ENCODE measurements at places on chromosomes 6 and 20.

DNA sequence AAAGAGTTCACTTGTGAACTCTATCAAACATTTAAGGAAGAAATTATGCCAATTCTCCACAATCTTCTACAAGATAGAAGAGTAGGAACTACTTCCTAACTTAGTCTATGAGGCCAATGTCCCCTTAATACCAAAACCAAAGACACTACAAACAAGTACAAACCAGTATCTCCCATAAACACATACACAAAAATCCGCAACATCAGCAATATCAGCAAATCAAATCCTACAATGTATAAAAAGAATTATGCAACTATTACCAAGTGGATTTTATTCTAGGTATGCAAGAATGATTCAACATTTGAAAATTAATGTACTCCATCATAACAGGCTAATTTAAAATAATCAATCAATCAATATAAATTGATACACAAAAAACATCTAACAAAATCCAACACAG is 45.4 kb downstream of the SYCP2 start:
- DNase-seq = no peak

GRCh38 chr6:3533981-3534380 is 77.1 kb upstream of the SLC22A23 start:
- no peak for DNase-seq

DNA sequence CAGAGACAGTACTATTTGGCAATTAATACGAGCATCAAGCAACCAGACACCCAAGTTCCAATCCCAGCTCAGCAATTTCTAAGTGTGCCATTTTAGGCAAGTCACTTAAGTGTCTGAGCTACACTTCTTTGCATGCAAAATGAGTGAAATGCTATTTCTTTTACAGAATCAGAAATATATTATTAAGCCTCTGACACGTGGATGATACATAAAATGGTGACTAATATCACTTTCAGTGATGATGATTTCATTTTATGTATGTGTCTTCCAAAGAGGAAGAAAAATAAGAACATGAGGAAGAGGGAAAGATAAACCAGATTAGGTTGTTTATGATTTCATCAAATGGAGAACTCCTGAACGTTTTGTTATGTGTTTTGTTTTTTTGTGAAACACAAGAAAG is 158.6 kb downstream of the TSHZ2 start:
- DNase-seq = no peak

- no peak for DNase-seq
Measured at GRCh38 chr6:157596886-157597285, 215.9 kb downstream of the ZDHHC14 start.

- DNase-seq = no peak
Measured at GRCh38 chr6:64589961-64590360, 954.4 kb downstream of the PHF3 start.

DNA sequence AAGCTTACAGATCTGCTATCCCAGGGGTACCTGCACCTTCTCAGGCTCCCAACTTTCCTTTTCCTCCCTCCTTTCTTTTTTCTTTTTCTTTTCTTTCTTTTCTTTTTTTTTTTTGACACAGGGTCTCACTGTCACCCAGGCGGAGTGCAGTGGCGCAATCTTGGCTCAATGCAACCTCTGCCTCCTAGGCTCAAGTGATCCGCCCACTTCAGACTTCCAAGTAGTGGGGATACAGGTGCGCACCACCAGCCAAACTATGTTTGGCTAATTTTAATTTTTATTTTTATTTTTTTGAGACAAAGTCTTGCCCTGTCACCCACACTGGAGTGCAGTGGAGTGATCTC is 36.0 kb downstream of the PIM1 start:
- DNase-seq = no peak

DNA sequence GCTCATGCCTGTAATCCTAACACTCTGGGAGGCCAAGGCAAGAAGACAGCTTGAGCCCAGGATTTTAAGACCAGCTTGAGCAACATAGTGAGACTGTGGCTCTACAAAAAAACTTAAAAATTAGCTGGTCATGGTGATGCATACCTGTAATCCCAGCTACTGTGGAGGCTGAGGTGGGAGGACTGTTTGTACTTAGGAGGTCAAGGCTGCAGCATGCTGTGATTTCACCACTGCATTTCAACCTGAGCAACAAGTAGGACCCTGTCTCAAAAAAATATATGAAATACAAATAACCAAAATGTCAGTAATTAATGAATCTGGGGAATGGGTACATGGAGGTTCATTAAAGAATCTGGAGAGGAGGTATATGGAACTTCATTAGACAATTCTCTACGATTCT is 9.9 kb downstream of the FKBP5 start:
- no peak for DNase-seq

GRCh38 chr20:50932016-50932485 is 814 bp upstream of the ADNP start:
- no peak for DNase-seq

- no peak for DNase-seq
Measured at GRCh38 chr6:2688401-2689064, 62.2 kb downstream of the MYLK4 start.

DNA sequence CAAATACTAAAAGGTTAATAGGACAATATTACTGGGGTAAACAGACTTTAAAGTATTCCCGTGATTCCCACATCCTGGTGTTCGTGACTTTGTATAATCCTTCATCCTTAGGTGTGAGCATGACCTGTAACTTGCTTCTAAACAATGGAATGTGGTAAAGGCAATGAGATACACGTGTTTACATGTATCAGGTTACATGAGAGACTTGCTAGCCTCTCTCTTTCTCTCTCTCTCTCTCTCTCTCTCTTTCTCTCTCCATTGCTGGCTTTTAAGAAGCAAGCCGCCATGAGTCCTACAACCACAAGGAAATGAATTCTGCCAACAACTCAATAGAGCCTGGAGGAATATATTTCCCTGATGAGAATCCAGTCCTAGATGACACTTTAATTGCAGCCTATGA is 83.9 kb upstream of the LGSN start:
- no peak for DNase-seq

GRCh38 chr6:108684771-108685329 is 124.1 kb downstream of the FOXO3 start:
- DNase-seq = no peak

DNA sequence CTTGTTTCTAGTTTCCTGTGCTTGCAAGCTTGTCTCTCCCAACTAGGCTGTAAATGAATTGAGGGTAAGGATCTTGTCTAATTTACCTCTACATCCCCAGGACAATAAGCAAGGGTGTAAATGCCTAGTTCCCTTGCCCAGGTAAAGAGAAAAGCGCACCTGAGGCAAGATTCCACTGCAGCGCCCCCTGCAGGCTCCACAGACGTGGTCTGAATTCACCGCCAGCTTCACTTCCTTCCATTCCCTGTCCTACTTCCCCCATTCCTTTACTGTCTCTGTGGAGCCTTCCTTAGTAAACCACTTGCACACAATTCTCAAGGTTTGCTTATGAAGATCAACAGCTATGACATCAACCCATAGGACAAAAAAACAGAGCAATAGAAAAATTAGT is 42.3 kb downstream of the ANKEF1 start:
- DNase-seq = no peak

- no peak for DNase-seq
Measured at GRCh38 chr20:58755062-58755697, 62.6 kb downstream of the NPEPL1 start.

GRCh38 chr6:169175360-169175887 is 78.2 kb downstream of the THBS2 start:
- no peak for DNase-seq

DNA sequence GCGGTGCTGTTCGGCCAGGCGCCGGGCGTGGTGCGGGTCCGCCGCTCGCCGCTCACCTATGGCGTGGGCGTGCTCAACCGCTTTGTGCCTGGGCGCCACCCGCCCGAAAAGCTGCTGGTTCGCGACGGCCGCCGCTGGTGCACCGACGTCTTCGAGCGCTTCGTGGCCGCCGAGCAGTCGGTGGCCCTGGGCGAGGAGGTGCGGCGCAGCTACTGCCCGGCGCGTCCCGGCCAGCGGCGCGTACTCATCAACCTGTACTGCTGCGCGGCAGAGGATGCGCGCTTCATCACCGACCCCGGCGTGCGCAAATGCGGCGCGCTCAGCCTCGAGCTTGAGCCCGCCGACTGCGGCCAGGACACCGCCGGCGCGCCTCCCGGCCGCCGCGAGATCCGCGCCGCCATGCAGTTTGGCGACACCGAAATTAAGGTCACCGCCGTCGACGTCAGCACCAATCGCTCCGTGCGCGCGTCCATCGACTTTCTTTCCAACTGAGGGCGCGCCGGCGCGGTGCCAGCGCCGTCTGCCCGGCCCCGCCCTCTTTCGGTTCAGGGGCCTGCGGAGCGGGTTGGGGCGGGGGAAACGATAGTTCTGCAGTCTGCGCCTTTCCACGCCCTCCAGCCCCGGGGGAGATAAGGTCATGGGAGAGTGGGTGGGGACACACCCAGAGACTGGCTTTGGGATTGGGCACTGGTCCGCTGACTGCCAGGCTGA is 15.7 kb downstream of the ADISSP start:
- DNase-seq = peak; percentile 31

- DNase-seq = no peak
Measured at GRCh38 chr20:33828326-33828844, 17.2 kb downstream of the CHMP4B start.

GRCh38 chr6:16244869-16245451 is 6.6 kb downstream of the GMPR start:
- no peak for DNase-seq

DNA sequence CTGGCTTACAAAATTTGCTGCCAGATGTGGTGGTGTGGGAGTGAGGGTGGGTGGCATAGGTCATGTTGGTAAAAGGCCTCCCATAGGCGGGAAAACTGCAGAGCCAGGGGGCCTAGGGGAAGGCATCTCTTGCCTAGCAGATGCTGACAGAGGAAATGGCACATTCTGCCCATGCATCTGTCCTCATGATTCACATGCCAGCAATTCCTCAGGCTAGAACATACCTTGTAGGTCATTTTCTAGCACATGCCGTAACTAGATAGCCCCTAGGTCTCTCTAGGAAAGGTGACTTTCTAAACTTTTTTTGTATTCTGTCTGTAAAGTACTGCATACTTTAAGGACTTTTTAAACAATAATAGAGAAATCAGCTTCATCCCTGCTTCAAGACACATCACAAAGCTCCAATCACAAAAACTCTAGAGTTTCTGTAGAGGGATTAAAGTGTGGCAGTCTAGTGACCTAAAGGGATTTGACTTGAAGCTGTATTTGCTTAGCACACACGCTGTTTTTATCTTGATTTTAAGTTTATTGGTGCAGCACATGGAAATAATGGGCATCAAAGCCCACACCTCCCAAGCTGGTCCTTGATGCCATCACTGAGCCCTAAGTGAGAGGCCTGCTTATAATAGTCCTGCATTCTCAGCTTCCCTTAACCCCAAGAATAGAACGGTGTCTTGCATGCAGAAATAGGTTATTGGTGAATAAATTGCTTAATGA is 55.2 kb downstream of the ANKEF1 start:
- no peak for DNase-seq

Data from stimulated activated CD4-positive, alpha-beta T cell treated with anti-CD3 and anti-CD28 coated beads, Interleukin-15, amount 100 ng/mL, for 48 hours (primary cell).